Astrocyte (in vitro differentiated cells and primary cell): ENCODE measurements at places on chromosomes 7 and 10.

GRCh38 chr10:76185471-76186301 lies 754.3 kb downstream of the LRMDA start:
- DNase-seq, result no peak

DNA sequence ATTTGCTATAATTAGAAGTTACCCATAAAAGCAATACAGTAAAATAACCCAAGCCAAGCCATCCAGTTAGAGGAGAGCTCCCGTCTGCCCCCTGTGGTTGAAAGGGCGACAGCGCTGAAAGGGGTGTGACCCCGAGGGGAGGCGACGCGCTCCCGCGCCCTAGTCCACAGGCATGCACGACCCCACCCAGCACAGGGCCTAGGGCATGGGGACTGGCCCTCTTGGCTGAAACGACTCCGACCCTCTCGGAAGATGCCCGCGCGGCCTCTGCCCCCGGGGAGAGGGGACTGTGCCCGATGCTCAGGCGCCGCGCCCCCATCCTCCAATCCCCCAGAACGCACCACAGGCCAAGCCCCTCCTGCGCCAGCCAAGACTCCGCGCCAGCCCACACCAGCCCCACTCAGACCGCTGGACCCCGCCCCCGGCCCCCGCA lies 64.0 kb downstream of the CSGALNACT2 start:
- DNase-seq, result no peak

GRCh38 chr7:92044940-92045339 lies 89.3 kb downstream of the CYP51A1 start:
- DNase-seq, result no peak

DNA sequence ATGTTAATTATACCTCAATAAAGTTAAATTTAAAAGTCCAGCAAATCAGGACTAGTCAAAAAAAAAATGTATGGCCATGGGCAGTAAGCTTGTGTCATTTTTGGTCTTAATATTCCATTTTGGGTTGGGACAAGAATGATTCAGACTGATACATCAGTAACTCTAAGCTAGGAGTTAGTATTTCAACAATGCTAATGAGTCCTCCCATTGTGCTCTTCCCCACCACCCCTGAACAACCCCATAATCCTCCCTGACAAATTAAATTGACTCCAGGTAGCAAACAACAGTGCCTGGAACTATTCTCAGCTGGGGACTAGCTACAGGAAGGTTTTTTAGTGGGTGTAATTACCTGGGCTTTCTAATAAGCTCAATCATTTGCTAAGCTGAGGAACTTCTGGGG lies 30.7 kb upstream of the KCNIP2 start:
- DNase-seq, result no peak

GRCh38 chr10:3239066-3239919 lies 66.7 kb upstream of the PITRM1 start:
- no peak for DNase-seq

DNA sequence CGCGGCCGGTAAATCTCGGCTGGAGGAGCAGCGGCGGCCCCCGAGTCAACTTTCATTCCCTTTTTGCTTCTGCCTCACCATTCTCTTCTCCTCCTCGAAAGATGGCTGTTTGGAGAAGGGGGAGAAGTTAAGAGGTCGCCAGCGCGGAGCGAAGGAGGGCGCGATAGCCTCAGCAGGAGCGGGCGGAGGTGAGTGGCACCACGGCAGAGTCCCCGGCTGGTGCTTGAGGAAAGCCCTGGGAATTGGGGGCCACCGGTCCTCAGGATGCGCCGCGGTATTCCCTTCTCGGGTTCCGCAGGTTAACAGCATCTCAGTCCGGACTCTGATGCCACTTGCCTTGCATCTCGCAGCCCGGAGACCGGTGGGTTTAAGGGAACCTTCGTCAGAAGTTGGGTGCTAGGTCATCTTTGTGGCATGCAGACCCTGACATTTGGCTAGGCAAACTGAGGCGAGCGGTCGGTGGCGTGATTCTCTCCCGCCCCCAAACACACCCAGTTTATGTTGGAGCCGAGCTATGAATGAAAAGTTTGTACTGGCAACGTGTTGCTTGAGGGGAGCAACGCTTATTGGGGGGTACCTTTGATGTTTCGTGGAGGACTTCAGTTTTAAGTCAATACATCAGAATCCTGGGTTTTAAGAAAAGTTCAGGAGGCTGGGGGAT lies 59.5 kb upstream of the PRPS1L1 start:
- peak; percentile 15 for DNase-seq

DNA sequence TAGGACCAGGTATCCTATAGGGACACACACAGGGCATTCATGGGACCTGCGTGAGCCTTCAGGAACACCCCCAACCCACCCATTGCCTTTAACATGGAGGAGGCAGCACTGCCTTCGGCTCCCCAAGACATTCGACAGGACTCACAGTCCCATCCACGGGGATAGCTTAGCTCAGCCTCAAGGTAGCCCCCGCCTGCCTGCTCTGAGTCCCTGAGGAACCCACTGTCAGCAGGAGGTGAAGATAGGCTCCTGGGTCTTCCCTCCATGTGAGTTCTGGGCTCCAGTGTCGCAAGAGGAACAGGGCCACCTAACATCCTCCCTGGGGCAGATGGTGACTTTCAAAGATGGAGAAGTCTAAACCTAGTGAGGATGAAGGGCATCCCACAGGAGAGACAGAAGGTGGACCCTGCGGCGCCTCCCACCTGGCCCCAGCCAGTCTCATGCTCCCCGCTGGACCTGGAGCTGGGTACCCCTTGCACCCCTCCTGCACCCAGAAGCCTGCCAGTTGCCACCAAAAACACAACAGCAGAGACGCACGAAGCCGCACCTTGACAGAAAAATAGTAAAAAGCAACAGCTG lies 4.9 kb upstream of the ADIRF start:
- no peak for DNase-seq

DNA sequence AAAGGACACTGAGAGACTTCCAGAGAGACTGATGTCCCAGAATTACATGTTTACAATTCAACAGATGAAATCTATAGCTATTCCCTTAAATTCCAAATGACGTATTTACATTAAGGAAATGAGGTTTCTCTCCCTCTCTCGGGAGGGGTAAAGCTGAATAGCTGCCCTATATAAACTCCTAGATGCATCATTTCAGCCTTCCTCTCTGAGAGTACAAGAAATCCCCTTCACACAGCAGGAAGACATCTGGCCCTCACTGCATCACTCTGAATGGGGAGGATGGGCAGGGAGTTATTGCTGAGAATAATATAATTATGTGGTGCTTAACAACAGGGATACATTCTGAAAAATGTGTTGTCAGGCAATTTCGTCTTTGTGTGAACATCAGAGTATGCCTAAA lies 11.0 kb downstream of the POT1 start:
- DNase-seq, result no peak

DNA sequence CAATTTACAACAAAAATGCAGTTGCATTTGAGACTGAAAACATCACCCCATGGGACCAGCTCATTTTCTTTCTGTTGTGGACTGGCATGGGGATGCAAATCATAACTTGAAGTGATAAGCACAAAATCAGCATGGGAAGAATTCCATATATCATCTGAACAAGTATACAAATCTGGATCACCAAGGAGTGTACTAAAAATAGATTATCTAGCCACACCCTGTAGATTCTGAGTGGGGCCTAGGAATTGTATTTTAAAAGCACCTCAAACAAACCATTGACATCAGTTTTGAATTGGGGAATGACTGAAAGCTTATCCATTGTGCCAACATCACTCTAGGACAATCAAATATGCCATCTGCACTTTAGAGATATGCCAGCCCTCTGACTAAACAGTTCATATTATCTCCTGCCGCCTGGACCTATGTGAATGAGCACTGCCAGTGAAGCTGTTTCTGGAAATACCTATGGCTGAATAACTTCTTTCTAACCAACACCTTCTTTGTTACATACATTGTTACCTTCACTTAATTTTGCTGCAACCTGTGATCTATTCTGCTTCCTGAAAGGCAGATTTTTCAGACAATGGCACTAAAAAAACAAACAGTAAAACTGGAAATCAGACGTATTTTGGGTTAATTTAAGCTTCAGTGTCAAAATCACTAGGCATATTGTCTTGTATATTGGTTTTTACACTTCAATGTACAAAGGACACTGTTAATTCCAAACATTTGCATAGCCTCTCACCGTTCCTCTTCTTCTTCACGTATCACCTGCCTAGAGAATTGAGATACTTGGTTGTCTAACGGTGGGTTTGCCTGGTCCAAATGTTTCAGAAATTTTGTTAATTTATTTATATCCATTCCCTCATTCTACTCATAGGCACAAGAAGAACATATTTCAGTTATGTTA lies 42.4 kb upstream of the HGF start:
- no peak for DNase-seq

GRCh38 chr10:104300002-104300735 lies 31.2 kb downstream of the GSTO2 start:
- peak; percentile 99 for DNase-seq

- DNase-seq, result peak; percentile 19
Measured at GRCh38 chr7:149285603-149286002, 23.6 kb downstream of the ZNF783 start.

GRCh38 chr10:86848747-86849146 lies 92.3 kb downstream of the BMPR1A start:
- DNase-seq, result no peak

- no peak for DNase-seq
Measured at GRCh38 chr10:78455811-78456210, 422.1 kb downstream of the RPS24 start.

- DNase-seq, result no peak
Measured at GRCh38 chr10:47183704-47184041, 116.3 kb upstream of the GDF10 start.

- peak; percentile 86 for DNase-seq
Measured at GRCh38 chr7:106313456-106313901, 28.7 kb upstream of the NAMPT start.

GRCh38 chr10:70335246-70335613 lies 47.2 kb downstream of the LRRC20 start:
- DNase-seq, result no peak

- peak; percentile 23 for DNase-seq
Measured at GRCh38 chr7:79386688-79387422, 66.6 kb downstream of the MAGI2 start.

DNA sequence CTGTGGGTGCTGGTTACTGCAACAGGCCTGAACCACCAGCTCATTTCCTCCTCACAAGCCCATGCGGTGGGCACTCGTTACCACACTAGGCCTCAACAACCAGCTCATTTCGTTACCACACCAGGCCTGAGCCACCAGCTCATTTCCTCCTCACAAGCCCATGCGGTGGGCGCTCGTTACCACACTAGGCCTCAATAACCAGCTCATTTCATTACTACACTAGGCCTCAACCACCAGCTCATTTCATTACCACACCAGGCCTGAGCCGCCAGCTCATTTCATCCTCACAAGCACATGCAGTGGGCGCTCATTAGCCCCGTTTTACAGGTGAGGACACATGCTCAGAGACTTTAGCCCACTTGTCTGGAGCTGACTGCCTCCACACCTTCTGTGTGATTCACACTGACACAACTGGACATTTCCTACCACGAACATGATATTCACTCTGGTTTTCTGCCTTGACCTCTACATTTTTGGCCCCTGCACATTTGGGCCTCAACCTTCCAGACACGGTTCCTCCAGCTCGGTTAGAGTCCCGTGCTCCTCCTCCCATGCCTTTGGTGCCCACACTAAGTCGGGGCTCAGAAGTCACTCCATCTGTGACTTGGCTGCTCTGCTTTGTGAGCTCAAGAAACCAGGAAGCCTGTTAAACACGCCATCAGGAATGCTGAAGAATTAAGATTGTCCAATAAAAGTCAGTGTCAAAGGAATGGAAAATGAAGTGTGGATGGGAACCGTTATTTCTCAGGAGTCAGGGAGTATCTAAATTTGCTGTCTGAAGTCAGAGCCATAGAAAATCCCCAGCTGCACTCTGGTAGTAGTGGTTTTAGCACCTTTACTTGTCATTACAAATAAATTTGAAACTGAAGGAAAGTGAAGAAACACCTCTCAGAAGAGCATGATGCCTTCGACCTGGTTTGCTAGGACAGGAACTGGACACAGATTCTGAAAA lies 55.8 kb upstream of the LANCL2 start:
- peak; percentile 2 for DNase-seq

- DNase-seq, result no peak
Measured at GRCh38 chr7:78765943-78766729, 687.3 kb downstream of the MAGI2 start.

GRCh38 chr7:50657341-50657873 lies 92.2 kb upstream of the DDC start:
- no peak for DNase-seq

DNA sequence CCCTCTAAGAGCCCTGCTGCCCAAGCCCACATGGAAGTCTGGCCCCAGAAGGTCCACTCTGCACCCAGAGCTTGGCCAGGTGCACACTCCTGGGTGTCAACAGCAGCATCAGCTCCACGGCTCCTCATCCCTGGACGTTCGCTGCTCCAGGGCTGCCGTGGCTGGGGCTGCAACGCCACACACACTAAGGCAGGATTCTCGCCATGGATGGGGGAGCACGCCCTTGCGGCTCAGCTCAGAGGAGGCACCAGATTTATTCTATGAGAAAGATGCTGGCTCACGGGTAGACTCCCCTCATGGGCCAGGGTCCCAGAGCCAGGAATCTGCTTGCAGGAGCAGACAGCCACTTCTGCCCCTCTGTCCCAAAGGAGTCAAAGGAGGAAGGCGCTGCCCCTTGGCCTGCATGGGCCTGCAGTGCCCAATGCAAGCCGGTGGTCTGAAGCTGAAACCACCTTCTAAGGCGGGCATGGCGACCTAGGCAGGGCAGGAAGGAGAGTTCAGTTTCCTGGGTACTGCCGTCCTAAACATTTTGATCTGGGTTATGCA lies 42.1 kb downstream of the CFAP46 start:
- no peak for DNase-seq

GRCh38 chr7:282621-283020 lies 7.3 kb upstream of the FOXL3 start:
- DNase-seq, result no peak
